Eye (tissue), 1 donor: ENCODE measurements at places on chromosomes 1 and 21.

DNA sequence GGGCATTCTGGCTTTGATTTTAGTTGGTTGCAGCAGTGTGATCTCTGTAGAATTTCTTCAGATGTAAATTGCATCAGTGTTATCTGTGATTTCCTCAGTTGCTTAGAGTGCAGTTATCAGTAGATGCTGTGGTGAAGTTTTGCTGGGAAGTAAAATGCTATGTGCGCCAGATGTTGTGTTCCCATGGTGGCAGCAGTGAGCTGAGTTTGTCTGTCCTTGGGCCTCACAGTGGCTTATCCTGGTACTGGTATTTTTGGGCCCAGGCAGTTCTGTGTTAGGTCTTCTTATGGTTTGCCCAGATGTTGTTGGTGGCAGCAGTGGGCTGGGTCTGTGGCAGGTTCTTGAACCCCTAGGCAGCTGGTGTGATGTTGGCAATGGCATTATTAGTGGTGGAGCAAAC lies 1242.1 kb downstream of the PLA2G4A start:
- DNase-seq = no peak

- no peak for DNase-seq
These were observed 228.0 kb upstream of the TMEM51 start for GRCh38 chr1:14925336-14926136.

- DNase-seq = no peak
These were observed 2.8 kb downstream of the RAB4A start for GRCh38 chr1:229273507-229274232.

DNA sequence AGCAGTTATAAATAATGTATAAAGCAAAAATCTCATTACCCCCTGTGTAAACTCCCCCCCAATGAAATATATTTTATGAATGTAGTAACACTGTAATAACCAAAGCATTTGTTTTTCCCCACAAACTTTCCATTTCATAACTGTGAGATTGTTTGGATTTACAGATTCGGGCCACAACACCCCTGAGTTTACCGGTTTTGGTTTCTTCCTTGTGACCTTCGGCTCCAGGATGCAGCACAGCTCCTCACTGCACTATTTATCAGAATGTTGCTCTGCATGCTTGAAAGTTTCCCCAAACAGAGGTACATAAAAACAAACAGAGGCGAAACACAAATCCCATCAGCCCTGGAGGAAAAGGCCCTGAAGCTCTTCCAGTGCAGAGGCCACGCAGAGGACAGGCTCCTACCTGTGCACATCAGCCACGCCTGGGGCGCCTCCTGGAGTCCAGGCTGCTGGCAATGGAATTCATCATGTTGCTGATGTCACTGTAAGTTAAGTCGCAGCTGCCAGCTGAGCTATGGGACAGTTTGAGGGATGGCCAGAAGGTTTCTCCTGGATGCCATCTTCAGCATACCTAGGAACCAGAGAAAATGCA lies 122.0 kb downstream of the LMO4 start:
- no peak for DNase-seq

DNA sequence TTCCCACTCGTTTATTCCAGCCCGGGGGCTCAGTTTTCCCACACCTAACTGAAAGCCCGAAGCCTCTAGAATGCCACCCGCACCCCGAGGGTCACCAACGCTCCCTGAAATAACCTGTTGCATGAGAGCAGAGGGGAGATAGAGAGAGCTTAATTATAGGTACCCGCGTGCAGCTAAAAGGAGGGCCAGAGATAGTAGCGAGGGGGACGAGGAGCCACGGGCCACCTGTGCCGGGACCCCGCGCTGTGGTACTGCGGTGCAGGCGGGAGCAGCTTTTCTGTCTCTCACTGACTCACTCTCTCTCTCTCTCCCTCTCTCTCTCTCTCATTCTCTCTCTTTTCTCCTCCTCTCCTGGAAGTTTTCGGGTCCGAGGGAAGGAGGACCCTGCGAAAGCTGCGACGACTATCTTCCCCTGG lies 716 bp downstream of the OLIG2 start:
- DNase-seq = no peak
